A549 treated with AZD2906 at 1 μM for 4 hours (cell line): ENCODE measurements at places on chromosomes 16 and 17. TPM values are rescaled to one million over a fixed set of nuclear protein-coding genes. Genes with fewer than 3 reads are reported as not detected.

Gene ACSF3
- 15.9 to 20.6 TPM (median 19.2 TPM) in 5 replicates for total RNA-seq

Gene NEK8
- 3.4 to 4.6 TPM (median 4.0 TPM) in 5 replicates for total RNA-seq

Gene LGALS9B
- total RNA-seq: not detected in 5 replicates

Gene KRTAP4-5
- total RNA-seq: not detected in 5 replicates

Gene SLC13A2
- 0.05 to 0.21 TPM (median 0.10 TPM) in 5 replicates for total RNA-seq

Gene HBZ
- total RNA-seq: 0.10 TPM in 1 of 5 replicates, not detected in the others

Gene GP1BA
- total RNA-seq: not detected in 5 replicates

Gene DCAKD
- total RNA-seq: 16.2 to 19.9 TPM (median 16.7 TPM) in 5 replicates
